Stimulated activated CD8-positive, alpha-beta memory T cell treated with anti-CD3 and anti-CD28 coated beads, Interleukin-7, amount 100 ng/mL, for 24 hours (primary cell): ENCODE measurements at places on chromosomes 3 and 15.

- peak; percentile 6 for DNase-seq
Observed at GRCh38 chr15:29268706-29269484, 727 bp downstream of the NSMCE3 start.

DNA sequence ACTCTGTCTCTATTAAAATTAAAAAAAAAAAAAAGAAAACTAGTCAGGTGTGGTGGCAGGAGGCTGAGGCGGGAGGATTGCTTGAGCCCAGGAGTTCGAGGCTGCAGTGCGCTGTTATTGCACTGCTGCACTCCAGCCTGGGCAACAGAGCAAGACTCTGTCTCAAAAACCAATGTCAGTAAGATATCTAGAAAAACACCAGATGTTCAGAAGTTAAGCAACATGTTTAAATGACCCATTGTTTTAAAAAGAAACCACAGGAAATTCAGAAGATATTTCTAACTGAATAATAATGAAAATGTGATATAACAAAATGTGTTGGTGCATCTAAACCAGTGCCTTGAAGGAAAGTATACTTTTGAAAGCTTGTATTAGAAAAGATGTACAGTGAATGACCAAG lies 203.4 kb upstream of the CGNL1 start:
- no peak for DNase-seq

DNA sequence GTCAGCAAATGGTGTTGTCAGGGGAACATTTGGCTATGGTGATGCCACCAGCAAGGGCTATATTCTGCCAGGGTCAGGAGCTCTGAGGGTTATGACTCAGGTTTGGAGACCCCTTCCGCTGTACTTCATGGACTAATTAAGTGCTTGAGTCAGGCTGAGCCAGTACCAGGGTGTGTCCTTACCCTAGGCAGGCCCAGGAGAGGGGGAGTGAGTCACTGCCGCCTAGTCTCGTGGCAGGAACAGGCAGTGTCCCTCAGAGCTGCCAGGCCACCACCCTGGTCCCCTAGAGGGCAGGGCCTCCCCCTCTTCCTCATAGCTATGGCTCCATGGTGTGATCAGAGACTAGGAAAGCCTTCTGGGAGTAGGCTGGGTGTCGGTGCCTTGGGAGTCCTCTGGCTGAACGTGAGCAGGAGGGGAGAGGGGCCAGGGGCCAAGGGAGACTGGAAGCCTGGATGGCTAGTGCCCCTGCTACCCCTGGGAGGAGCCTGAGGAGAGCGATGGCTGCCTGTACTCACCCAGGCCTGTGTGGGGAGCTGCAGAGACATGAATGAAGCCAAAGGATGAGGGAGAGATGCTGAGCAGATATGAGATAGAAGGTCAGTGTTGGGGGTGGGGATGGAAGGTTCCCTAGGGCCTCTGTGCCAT lies 10.6 kb downstream of the MAPKAPK3 start:
- no peak for DNase-seq

GRCh38 chr3:112639455-112640225 lies 1.3 kb downstream of the CCDC80 start:
- no peak for DNase-seq

DNA sequence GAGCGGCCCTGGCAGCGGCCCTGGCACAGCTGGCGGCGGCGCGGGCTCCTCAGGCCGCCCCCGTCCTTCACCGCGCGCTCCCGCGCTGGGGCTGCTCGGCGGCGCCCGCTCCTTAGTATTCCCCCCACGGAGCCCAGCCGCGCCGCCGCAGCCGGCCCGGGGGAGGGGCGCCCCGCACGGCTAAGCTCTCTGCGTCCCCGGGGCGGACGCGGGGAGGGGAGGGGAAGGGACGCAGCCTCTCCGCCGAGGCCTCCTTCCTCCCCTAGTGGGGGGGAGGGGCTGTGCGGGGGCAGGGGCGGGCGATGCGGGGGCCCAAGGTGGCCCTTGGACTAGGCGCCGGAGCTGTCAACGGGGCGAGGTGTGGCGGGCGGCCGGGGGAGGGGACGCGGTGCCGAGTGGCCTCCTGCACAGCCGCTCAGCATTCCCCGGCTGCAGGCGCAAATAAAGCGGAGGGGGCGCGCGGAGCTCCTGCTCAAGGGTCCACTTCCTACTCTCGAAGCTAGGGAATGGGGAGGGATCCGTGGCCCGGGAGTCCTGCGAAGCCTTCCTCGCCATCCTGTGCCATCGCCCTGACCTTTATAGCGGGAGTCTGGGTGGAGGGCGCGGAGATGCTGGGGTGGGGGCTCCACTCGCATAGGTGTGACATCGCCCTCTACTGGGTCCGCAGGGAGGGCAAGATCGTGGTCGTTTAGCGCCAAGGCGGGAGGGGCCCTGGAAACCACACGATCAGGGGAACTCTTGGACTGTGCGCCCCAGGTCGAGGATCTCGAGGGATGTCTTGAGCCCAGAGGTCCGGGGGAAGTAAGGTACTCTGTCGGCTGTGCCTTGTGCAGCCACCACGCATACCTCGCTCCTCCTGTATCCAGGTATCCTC lies 22.2 kb downstream of the EPHB3 start:
- no peak for DNase-seq
